ENCODE measurements at places on chromosomes 2 and 18. TPM values are rescaled to one million over a fixed set of nuclear protein-coding genes. Genes with fewer than 3 reads are reported as not detected.

Gene AGAP1
- total RNA-seq, result 0.74 TPM

Gene ELOA2
- total RNA-seq, result not detected

Gene POLR1A
- 28.0 TPM for total RNA-seq

Gene ASAP2
- 0.42 TPM for total RNA-seq

Gene ALPG
- total RNA-seq, result not detected

Gene SP5
- 1.4 TPM for total RNA-seq

Gene ZNF521
- not detected for total RNA-seq

DNA sequence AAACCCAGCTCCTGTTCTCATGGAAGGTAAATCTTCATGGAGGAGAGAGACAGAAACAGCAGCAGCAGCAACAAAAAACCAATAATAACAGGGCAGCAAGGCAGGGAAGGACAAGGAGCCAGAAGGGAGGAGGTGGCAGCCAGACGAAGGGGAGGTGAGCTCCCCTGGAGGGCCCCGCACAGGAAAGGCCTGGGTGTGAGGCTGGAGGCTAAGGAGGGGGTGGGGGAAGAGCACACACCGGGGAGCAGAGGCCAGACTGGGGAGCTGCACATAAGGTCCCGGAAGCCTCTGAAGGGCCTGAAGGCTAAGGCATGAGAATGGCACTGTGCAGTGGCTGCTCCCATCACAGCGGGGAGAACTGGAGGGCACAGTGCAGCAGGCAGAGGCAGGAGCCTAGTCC lies 94.8 kb upstream of the SMAD7 start:
- peaks cover 3% of the 10 kb centered on the region for H3K36me3 ChIP-seq
- no peak overlapping the region for H3K27ac ChIP-seq
- peaks cover 12% of the 10 kb centered on the region for H3K4me1 ChIP-seq

- H3K4me1 ChIP-seq, result no peaks in the 10 kb centered on the region
- H3K27me3 ChIP-seq, result peaks cover 10% of the 10 kb centered on the region
- H3K4me3 ChIP-seq, result no peak overlapping the region
- no peak for DNase-seq
Observed at GRCh38 chr18:76264198-76264875, 230.7 kb downstream of the ZNF516 start.

DNA sequence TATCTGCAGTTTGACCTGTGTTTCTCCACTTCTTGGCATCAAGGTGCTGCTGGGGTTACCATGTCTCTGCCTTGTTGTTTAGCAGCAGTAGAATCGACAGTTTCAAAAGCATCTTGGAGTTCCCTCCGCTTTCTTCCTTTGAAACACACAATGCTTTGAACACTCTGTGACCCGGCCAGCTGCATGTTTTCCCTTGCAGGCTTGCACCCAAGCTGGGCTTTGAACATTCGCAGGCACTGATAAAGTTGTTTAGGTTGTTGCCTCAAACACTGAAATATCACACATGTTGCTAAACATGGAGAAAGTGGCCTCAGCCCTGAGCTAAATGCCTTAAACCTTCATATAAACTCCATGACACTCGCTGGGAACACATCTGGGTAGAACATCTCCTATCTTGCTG lies 251.7 kb downstream of the TSN start:
- H3K27ac ChIP-seq, result no peak overlapping the region
- no peaks in the 10 kb centered on the region for H3K4me1 ChIP-seq
- DNase-seq, result no peak

- no peak overlapping the region for H3K4me3 ChIP-seq
- H3K4me1 ChIP-seq, result no peaks in the 10 kb centered on the region
- H3K36me3 ChIP-seq, result no peaks in the 10 kb centered on the region
- DNase-seq, result no peak
- peaks cover 33% of the 10 kb centered on the region for H3K27me3 ChIP-seq
Observed at GRCh38 chr2:38176619-38177021, 100.7 kb upstream of the CYP1B1 start.

- no peaks in the 10 kb centered on the region for H3K36me3 ChIP-seq
- H3K27ac ChIP-seq, result no peak overlapping the region
- H3K4me3 ChIP-seq, result no peak overlapping the region
Observed at GRCh38 chr2:8888963-8889362, 51.5 kb upstream of the KIDINS220 start.

DNA sequence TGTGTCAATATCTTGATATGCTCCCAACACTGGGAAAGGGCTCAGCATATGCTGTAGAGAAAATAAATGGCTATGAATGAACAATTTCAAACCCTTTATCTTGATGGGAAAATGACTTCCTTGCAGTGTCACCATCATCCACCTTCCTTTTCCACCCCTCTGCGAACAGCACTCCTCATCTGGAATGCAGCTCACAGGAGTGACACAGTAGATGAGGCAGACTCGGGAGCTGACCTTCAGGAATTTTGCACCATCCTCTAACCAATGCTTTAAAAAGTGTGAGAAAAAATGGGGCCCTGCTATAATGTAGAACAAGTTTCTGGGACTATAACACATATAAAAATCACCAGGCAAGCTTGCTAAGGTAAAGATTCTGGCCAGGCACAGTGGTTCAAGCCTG lies 41.3 kb upstream of the YPEL5 start:
- H3K27ac ChIP-seq, result no peak overlapping the region
- no peaks in the 10 kb centered on the region for H3K27me3 ChIP-seq
- no peaks in the 10 kb centered on the region for H3K36me3 ChIP-seq
- no peak for DNase-seq
- H3K4me1 ChIP-seq, result no peaks in the 10 kb centered on the region
- H3K4me3 ChIP-seq, result no peak overlapping the region
